ENCODE measurements at places on chromosomes 6 and 20.
A peak's percentile ranks its signal among the peaks of the same experiment; 100 is the strongest.

DNA sequence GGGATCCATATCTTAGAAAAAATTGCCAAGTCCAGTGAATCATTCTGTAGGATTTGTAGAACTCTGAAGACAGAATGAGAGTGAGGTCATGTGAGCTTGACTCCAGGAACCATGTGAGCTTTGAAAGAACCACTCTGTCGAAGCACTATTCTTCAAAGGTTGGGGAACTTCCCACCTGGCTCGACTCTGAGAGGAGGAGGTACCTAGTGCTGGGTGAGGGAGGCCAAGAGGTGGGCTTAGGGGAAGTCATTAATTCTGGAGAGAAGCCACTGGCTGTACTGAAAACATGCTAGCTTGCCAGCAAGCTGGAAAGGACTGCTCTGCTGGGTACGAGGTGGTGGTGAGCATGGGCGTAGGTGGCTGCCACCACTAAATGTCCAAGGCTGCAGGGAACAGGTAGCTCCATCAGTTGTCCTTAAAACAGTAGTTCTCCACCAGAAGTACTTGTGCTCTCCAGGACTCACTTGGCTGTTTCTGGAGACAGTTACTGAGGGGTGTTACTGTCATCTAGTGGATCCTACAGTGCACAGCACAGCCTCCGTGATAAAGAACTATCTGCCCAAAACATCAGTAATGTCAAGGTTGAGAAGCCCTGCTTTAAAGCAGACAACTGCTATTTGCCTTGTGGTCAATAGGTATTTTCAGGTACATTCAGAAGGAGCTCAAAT is 34.7 kb upstream of the SYNJ2 start:
- peak; percentile 28 for DNase-seq

- DNase-seq, result no peak
These were observed 50.8 kb downstream of the EYA2 start for GRCh38 chr20:46945465-46945864.

- no peak for DNase-seq
These were observed 4.2 kb downstream of the SRSF3 start for GRCh38 chr6:36598326-36598725.

- DNase-seq, result no peak
These were observed 17.1 kb upstream of the SASH1 start for GRCh38 chr6:148325316-148326068.

DNA sequence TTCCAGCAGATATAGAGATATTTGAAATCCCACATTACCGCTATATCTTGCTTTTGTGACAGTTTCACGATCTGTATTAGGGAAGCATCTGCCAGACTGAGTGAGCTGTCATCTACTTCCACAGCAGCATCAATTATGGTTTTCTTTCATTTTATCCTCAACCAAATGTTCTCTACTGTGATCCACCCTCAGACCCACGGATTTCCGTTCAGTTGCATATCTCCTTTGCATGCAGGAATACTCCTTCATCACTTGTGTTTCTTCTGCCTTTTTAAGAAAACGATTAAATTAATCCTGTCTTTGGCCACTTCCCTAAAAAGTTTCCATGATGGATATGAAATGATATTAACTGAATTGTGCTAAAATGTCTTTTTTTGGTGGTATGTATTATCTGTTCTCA is 262.1 kb upstream of the ADGRB3 start:
- no peak for DNase-seq

DNA sequence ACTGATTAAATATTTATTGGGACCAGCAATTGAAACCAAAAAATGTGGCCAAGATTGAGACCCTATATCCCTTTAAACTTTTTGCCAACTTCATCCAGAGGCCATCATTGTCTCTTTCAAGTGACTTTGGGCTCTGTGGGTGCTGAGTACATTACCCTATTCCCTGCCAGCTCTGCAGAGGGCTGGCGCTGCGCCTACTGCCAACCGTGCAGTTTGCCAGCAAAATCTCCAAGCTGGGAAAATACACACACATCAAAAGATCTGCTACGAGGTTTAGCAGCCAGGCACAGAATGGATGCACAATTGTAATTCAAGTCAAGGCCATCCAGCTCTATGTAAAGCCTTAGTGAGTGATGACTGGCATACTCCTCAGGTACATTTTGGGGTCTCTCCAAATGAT is 125.0 kb downstream of the CBLN4 start:
- no peak for DNase-seq

GRCh38 chr6:128754658-128755256 is 128.2 kb upstream of the LAMA2 start:
- DNase-seq, result no peak

DNA sequence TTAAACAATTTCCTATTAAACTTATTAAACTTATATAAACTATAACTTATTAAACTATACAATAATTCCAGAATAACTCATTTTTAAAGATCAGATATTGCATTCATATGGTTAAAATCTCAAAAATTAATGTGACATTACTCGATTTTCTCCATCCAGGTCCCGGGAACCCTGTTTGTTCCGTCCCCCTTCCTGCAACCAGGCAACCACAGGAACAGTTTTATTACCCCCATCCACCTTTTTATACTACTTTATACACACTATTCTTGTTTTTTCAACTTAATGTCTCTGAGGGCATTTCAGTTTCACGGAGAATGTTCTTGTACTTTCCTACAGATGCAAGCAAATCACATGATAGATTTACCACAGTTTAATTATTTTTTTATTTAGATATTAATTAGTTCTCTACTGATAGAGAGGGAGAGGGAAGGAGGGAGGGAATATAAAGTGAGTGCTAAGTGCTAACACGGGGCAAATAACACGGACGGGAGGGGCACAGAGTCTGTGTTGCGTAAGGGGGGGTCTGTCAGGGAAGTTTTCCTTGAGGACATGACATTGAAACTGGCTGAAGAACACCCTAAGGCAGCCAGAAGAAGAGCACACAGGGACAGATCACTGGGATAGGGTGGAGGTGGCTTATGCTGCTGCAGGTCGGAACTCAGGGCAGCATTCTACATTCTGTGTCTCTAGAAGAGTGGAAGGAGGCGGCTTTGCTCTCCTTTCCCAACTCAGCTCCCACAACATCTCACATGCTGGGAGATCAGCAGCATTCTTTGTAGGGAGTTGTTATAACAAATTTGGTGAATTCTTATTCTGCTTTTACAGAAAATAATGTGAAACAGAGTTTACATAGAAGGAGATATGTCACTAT is 225.2 kb downstream of the FOXC1 start:
- DNase-seq, result no peak

DNA sequence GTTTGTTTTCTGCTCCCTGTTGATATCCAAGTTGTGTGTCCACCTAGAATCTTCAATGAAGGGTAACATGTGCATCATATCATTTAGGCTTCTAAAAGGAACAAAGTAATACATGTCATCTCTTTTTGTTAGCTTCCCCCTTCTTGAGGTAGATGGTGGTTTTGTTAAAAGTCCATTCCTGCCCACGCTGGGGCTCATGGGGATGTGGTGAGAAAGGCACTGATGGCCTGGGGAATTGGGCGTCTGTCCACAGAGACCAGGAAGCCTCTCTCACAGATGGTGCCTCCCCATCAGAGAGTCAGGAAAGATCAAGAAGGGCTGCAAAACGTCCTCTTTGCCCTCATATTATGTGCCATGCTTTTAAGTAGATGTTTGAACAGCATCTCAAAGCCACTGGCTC is 32.5 kb downstream of the GNAS start:
- DNase-seq, result no peak

DNA sequence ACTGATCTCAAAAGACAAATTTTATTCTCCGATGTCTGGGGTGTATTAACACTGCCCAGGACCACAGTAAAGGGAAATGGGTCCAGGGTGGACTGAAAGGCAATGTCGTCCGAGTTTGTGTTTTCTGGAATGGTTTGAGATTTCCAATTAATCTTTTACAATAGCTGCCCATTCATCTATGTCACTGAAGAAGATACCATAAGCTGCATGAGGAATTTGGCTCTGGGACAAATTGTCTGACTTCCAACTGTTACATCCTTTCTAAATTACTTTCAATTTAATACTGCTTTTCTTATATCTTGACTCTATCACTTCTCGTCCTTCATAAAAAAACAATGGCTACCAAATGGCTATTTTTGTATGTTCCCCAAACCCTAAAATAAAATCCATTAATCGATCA is 130.7 kb upstream of the KCNK16 start:
- DNase-seq, result peak; percentile 32

GRCh38 chr6:81979329-81979728 is 226.8 kb upstream of the TENT5A start:
- DNase-seq, result no peak

GRCh38 chr6:44580901-44581300 is 193.4 kb downstream of the CDC5L start:
- peak; percentile 85 for DNase-seq

DNA sequence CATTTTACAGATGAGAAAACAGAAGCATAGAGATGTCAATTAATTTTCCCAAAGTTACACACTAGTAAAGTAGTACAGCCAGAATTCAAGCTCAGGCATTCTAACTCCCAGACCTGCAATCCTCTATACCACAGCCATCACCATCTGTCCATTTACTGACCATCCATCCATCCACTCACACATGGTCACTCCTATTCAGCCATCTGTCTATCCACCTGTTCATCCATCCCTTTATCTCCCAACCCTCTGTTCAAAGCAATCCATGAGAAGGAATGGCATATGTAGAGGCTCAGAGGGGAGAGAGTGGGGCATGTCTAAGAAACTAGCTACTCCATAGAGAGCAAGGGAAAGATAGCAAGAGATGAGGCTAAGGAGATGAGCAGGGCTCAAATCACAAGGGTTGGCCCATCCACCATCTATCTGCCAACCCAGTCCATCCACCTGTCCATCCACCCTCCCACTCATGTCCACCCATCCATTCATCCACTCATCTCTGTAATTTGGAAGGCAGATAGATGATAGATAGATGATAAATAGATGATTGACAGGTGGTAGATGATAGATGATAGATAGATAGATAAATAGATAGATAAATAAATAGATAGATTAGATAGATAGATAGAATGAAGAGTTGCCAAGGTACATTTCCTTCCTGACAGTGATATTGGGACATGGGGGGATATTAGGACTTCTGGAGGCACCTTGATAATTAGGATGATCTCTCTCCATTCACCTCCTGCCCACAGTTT is 12.2 kb upstream of the C6orf132 start:
- DNase-seq, result no peak

DNA sequence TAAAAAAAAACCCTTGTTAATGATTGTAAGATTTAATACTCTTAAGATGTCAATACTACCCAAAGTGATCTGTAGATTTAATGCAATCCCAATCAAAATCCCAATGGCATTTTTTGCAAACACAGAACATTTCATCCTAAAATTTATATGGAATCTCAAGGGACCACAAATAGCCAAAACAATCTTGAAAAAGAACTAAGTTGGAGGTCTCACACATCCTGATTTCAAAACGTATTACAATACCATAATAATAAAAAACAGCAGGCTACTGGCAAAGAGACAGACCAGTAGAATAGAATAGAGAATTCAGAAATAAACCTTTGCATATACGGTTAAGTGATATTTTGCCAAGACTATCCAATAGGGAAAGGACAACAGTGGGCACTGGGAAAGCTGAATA is 331.9 kb upstream of the JARID2 start:
- DNase-seq, result no peak

DNA sequence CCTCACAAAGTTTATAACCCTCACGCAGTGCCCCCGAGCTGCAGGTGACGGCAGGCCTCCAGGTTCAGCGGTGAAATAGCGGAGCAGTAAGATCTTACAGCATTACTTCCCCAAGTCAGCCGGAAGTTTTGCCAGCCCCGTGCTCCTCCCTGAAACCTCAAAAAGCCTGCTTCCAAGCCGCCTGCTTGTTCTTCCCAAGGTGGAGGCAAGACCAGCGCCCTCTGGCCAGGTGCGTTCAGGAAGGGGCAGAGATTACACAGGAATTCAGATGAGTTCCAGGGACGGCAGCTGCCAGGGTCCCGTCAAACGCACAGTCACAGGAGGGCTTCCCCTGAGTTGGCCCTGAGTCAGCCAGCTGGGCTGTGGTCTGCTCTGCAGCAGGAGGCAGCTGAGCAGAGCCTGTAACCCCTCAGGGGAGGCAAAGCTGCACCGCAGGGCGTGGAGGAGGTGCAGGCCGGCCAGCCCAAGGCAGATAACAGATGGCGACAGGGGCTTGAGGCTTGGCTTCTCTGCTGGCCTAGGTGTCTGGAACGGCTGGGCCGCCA is 124.1 kb upstream of the RPS6KA2 start:
- no peak for DNase-seq

GRCh38 chr6:43092635-43093034 is 16.5 kb downstream of the PTK7 start:
- DNase-seq, result no peak

DNA sequence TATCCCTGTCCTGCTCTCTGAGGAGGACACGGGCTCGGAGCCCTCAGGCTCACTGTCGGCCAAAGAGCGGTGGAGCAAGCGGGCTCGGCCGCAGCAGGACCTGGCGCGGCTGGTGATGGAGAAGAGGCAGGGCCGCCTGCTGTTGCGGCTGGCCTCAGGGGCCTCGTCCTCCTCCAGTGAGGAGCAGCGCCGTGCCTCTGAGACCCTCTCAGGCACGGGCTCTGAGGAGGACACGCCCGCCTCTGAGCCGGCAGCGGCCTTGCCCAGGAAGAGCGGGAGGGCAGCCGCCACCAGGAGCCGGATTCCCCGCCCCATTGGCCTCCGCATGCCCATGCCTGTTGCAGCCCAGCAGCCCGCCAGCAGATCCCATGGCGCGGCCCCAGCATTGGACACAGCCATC is 14.2 kb upstream of the SLC22A7 start:
- DNase-seq, result no peak

GRCh38 chr6:161598896-161599295 is 325.0 kb upstream of the AGPAT4 start:
- DNase-seq, result no peak

DNA sequence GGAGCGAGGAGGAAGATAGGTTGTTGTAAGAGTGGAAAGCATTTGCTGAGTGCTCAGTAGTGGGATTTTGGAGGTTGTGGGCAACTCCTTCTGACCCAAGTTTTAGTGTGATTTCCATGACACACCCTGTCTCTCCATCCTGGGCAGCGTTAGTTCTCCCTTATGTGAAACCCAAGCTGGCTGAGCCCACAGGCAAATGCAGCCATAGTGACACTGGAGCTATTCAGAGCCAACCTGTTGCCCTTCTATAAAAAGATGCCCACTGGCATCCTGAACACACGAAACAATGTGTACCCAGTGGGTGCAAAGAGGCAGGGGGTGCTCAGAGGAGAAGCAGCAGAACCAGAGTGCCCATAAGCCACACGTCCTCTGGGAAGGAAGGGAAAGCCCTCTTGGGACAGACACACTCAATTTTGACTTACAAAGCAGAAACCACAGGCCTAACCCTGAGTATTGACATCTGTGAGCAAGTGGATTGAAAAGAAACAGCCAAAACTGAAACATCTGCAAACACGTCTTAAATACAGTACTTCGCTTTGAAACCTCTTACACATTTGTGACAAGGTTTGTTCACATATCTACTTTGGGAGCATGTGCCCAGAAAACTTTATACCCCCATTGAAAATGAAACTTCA is 54.6 kb downstream of the BPIFB1 start:
- no peak for DNase-seq

- DNase-seq, result peak; percentile 60
These were observed 2.7 kb upstream of the MCCD1 start for GRCh38 chr6:31525932-31526591.

DNA sequence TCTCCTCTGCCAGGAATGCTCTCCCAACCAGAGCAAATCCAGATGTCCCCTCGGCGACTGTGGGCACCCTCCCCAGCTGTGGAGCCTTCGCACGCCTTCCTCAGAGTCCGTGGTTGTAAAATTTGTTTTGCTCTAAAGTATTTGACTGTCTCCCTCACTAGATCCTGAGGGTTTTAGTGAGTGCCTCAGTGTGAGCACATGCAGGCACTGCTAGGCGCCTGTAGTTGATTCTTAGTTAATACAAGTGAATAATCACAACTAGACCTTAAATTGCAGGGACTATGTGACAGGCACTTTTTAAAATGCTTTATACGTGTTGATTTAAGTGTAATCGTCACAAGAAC is 680 bp upstream of the MTCH1 start:
- no peak for DNase-seq

GRCh38 chr20:37288091-37288490 is 1.4 kb upstream of the MANBAL start:
- DNase-seq, result no peak

All from EL (cell line).